Activated T-helper 1 cell treated with Interleukin-2 at 50 U/mL for 16 hours (primary cell): ENCODE measurements at places on chromosomes 12 and 14.

GRCh38 chr14:55874785-55875184 lies 243.4 kb upstream of the PELI2 start:
- no peak for DNase-seq

DNA sequence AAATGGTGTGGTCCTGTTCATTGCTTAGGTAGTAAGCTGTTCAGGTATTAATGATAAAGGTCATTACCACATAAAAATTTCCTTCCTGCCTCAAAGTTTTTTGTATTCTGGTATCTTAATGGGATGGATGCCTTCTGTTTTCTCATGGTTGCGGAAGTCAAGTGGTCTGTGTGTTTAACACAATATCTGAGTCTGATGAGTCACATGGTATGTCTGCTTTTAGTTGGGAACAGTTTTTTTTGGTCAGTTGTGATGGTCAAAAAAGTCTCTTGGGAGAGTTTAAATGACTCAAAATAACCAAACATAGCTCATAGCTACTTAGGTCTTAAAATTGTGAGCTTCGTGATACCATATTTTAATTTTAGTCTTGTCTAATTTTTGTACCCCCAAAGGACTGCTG lies 40.7 kb downstream of the STK38L start:
- DNase-seq: no peak

DNA sequence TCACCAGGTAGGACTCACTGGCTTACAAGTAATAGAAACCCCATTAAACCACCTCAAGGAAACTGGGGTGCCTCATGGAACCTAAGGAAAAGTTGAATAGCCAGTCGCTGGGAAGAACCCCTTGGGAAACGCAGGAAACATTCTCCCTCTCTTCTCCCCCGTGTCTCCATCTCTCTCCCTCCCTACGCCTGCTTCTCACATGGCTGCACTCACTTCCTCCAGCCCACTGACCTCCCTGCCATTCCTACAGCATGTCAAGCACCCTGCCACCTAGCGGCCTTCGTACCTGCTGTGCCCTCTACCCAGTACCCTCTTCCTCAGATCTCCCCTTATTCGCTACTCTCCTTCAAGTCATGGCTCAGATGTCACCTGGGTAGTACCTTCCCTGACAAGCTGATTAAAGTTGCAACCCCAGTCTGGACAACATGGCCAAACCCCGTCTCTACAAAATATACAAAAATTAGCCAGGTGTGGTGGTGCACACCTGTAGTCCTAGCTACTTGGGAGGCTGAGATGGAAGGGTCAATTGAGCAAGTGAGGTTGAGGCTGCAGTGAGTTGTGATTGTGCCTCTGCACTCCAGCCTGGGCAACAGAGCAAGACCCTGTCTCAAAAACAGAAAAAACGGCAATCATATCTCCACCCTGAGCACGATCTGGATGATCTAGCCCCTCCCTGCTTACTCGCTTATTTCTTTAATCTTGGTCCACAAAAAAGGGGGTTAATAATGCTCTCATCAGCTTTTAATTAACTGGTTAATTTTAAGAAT lies 6.4 kb upstream of the DTX1 start:
- DNase-seq: no peak

GRCh38 chr12:30985814-30986452 lies 59.4 kb downstream of the TSPAN11 start:
- DNase-seq: no peak

DNA sequence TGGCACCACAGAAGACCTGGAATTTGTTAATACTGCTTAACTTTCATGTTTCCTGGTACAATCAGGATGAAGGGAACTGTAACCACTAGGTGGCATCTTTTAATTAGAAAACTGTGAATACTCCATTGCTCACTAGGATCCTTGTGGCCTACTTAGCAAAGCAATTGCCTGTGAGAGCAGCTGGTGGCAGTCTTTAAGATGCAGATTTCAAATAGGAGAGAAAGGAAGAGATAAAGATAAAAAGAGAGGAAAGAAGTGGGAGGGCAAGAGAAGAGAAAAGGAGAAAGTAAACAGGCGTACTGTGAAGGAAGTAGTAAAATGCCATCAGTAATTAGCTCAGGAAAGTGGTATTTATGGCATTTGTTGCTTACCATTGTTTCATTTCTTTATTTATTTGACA lies 114.5 kb downstream of the RAD51B start:
- DNase-seq: no peak

- DNase-seq: no peak
Observed at GRCh38 chr12:99600388-99600787, 47.2 kb upstream of the GARIN6 start.

DNA sequence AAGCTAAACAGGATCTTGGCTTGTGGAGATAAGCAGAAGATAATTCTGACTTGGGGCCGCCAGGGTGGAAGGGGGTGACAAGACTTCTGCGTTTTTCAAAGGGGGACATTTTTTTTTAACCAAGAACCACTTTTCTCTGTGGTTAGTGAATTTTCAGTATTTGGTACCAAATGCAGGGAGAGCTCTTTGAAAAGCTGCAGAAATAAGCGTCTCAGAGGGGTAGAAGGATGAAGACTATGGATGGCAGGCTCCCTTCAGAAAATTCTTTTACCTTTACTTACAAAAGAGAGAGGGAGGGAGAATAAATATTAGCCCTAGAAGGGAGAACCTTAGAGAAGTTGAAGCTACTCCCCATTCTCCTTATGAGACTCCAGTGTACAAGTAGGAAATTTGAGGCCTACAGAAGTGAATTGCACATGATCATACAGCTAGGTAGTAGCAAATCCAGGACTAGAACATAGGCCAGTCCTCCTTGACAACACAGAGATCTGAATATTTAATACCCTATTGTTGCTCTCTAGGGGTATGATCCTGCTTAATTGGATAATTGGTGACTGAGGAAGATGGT lies 840 bp downstream of the MRPL52 start:
- DNase-seq: no peak

GRCh38 chr12:125633686-125634085 lies 568.5 kb downstream of the AACS start:
- no peak for DNase-seq
